ENCODE measurements at places on chromosomes 1 and 21.

DNA sequence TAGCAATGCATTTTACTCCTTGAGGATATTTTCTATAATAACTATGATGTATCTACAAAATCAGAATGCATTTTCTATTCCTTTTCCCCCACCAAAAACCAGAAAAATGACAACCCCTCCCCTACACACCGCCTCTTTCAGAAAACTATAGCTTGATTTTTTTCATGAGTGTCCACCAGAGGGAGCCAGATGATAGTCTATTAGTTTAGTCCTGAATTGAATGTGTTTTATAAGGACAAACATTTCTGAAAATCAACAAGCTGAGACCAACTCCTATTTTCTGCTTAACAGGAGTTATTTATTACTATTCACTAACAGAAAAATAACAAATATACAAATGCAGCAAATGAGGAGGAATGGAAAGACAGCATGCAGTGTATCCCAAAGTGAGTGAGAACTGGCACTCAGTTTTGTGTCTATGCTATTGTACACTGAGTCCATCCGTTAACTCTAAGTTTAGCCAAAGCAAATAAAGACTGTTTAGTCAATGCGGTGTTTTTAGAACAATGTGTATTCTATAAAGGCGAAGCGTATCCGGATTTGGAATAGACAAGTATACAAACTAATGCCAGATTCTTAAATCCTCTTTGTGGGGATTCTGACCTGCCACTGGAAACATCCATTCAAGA lies 182.6 kb downstream of the VAV3 start:
- DNase-seq: peak; percentile 56

DNA sequence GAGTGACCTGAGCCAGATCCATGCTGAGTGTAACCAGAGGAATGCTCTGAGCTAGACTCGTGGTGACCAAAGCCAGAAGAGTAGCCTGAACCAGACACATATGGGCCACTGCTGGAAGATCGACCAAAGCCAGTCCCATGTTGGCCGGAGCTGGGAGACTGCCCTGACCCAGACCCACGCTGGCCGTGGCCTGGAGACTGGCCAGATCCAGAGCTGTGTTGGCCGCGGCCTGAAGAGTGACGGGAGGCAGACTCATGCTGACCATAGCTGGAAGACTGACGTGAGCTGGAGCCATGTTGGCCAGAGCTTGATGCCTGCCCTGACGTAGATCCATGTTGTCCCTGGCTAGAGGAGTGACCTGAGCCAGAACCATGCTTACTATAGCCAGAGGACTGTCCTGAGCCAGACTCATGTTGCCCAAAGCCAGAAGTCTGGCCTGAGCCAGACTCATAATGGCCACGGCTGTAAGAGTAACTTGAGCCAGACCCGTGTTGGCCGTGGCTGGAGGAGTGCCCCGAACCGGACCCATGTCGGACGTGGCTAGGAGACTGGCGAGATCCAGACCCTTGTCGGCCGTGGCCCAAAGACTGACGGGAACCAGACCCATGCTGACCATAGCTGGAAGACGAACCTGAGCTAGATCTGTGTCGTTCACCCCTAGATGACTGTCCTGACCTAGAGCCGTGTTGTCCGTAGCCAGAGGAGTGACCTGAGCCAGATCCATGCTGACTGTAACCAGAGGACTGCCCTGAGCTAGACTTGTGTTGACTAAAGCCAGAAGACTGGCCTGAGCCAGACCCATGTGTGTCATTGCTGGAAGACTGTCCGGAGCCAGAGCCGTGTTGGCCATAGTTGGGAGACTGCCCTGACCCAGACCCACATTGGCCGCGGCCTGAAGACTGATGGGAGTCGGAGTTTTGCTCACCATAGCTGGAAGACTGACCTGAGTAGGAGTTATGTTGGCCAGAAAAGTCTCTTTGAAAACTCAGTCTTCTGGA lies 3.5 kb downstream of the HRNR start:
- DNase-seq: no peak

DNA sequence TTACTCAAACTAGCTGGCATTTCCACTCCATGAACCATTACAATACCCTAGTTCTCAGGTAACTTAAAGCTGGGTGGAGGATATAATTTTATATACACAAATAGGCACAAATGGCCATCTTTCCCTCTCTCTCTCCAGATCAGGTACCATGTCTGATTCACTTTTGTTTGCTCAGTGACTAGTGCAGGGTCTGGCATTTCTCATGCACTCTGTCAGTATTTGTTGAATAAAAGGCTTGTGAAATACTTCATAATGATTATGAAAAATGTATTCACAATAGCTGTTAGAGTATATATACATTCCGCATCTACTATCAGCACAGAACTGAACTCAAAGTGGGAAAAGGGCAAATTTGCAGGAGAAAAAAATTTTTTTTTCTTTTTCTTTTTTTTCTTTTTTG lies 510.2 kb upstream of the USP24 start:
- no peak for DNase-seq

- DNase-seq: peak; percentile 78
Observed at GRCh38 chr1:70353601-70354331, 756 bp downstream of the ANKRD13C start.

DNA sequence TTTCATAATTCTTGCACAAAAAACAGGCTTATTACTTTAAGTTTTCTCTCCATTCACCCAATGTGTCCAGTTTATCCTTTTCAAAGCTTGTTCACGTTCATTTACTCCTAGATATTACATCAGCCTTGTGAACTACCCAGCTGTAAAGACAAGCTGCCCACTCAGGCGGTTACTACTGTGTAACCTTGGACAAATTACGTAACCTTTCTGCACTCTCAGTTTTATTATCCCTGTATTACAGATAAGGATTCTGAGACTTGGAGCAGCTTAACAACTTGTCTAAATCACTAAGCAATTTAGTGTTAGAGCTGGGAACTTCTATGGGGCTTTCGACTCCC lies 20.5 kb upstream of the LPAR3 start:
- DNase-seq: peak; percentile 24

DNA sequence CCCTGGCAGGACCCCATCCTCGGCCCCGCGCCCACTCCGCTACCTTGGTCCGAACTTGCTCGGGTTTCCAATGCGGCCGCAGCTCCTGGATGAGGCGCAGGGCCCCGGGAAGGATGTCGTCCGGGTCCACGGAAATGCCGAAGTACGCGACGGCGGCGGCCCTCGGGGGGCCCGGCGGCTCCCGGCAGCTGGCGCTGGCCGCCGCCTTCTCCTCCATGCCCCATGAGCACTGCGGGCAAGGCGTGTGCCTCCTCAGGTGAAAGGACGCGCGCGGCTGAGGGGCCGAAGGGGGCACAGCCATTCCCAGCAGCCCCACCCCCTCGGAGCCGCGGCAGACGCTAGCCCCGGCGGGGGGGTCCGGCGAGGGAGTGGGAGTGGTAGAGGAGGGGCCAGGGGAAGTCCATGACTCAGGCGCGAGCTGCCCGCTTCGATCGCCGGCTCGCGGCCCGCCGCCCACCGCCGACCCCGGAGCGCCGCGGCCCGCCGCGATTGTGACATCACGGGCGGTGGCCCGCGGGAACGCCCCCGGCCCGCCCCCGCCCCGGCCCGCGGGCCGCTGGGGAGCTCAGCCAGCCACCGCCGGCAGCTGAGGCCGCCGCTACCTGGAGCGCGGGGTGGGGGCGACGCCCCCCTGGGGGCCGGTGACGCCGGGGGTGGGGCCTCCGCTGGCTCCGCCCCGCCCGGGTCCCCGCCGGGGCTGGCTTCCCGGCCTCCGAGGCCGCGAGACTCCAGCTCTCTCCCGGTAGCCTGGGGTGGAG lies at the start of gene ETNK2:
ETNK2 (minus strand) TSS at position 493 of the 758 bp plus-strand sequence; CDS start at position 301, 192 bp downstream.
- peak; percentile 19 for DNase-seq

- no peak for DNase-seq
Observed at GRCh38 chr1:77103486-77103885, 115.7 kb downstream of the PIGK start.

- no peak for DNase-seq
Observed at GRCh38 chr1:96427616-96428015, 294.0 kb upstream of the PTBP2 start.

GRCh38 chr1:228215663-228216116 lies 7.8 kb downstream of the OBSCN start:
- DNase-seq: no peak

DNA sequence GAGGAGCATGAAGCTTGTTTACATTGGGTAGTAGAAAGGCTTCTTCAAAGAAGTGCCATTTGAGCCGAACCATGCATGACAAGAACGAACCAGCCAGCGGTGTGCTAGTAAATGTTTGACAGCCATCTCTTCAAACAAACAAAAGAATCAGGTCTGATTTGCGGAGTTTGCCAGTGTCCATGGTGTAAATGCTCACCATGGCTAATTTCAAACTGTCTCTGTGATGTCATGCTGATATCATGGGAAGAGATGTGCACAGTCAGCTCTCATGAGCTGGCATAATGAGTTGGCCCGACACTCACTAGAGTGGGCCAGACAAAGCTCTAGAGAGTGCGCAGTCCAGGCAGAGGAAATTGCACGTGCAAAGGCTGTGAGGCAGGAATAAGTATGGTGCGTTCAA lies 101.1 kb downstream of the KAZN start:
- no peak for DNase-seq

GRCh38 chr1:69519006-69519405 lies 48.7 kb upstream of the LRRC7 start:
- DNase-seq: peak; percentile 29

DNA sequence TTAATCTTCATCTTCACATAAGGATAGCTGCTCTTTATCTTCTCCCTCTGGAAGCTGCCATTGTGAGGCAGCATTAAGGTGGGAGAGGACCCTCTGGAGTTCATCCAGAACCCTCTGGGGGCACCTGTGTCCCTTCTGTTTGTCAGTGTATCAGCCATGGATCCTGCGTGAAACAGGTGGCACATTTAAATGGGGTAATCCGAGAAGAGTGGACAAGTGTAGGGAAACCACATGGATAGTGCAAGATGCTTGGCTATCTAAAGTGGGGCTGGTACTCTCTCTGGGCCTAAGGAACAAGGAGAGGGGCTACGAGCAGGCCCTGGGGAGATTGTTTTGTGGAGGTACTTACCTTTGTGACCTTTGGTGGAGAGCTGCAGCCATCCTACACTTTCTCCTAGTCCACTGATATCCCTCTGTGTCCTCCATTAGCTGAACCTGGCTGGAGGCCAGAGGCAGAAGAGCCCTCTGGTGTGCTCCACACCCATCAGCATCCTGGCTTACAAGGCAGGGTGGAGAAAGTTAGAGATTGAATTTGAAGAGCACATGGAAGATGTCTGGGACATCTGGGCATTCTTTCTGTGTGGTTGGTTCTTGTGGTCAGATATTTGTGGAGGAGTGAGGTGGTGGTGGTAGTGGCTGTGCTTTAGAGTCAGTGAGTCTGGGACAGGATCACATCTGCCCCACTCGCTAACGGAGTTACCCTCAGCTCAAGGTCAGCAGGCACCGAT lies 117.7 kb downstream of the FGGY start:
- peak; percentile 96 for DNase-seq

- no peak for DNase-seq
Observed at GRCh38 chr21:34801519-34802132, 132.8 kb downstream of the CLIC6 start.

GRCh38 chr1:236953151-236953700 lies 51.0 kb downstream of the MT1HL1 start:
- DNase-seq: no peak

- DNase-seq: peak; percentile 23
Observed at GRCh38 chr1:179781962-179782361, 38.9 kb downstream of the FAM163A start.

GRCh38 chr1:41876576-41877445 lies 41.9 kb downstream of the HIVEP3 start:
- peak; percentile 62 for DNase-seq

GRCh38 chr1:94919241-94920030 lies 7.5 kb downstream of the CNN3 start:
- DNase-seq: peak; percentile 51

- peak; percentile 22 for DNase-seq
Observed at GRCh38 chr1:243597383-243597782, 252.7 kb downstream of the AKT3 start.

GRCh38 chr1:58611861-58612385 lies 34.9 kb upstream of the TACSTD2 start:
- no peak for DNase-seq

All from AG10803 (cell line).